NCI-H510A treated with DMSO at 0.1 percent for 48 hours (cell line): ENCODE measurements at places on chromosomes 12 and 14.

GRCh38 chr12:8905546-8905945 lies 8.8 kb upstream of the PHC1 start:
- no peak for DNase-seq

DNA sequence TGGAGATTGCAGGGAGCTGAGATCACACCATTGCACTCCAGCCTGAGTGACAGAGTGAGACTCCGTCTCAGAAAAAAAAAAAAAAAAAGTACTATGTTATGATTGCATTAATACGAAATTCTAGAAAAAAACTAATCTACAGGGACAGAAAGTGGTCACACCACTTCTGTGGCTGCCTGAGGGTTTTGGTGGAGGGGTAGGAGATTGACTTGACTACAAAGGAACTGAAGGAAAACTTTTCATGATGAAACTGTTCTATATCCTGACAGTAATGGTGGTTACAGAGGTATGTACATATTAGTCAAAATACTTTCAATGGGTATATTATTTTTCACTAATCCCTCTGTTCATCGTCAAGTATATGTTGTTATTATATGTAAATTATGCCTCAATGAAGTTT lies 42.1 kb downstream of the FOXN3 start:
- no peak for DNase-seq

GRCh38 chr14:93010522-93011140 lies 87.7 kb downstream of the CHGA start:
- peak; percentile 92 for DNase-seq

DNA sequence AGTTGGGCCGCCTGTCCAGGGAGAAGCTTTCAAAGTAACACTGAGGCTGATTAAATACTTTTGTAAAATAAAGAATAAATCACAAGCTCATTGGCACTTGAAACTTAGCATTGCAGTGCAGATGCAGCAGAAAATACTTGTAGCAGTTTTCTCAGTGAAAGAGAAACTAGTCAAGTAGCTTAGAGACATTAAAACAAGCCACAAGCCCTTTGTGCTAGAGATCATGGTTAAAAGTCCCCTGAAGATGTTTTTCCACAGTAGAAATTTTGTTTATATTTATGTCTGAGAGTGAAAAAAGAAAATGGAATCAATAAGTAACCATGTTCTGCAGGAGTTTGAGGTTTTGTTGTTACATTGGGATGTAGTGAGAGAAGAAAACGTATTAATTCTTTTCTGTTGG lies 5.9 kb downstream of the PSEN1 start:
- DNase-seq, result no peak

DNA sequence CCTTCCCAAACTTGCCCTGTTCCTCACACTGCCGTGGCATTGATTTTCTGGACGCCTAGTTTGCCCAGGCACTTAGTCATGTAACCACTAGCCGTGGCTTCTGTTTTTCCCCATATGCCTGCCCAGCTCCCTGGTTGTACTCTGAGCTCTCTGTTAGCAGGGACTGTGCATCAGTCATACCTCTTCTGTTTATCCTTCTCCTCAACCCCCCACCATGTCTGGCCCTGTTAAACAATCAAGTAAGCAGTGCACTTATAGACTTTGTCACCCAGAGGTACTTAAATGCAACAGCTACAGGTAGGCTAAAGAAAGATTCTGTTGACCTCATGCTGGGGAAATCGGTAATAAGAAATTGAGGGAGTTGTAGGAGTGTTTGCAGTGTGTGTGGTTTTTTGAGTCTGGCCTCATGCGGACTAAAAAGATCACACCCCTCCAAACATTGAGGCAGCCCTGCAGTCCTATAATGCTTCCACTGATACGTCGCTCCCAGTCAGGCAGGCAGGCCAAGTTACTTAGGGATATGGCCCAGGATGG lies 17.0 kb downstream of the UBE3B start:
- no peak for DNase-seq

DNA sequence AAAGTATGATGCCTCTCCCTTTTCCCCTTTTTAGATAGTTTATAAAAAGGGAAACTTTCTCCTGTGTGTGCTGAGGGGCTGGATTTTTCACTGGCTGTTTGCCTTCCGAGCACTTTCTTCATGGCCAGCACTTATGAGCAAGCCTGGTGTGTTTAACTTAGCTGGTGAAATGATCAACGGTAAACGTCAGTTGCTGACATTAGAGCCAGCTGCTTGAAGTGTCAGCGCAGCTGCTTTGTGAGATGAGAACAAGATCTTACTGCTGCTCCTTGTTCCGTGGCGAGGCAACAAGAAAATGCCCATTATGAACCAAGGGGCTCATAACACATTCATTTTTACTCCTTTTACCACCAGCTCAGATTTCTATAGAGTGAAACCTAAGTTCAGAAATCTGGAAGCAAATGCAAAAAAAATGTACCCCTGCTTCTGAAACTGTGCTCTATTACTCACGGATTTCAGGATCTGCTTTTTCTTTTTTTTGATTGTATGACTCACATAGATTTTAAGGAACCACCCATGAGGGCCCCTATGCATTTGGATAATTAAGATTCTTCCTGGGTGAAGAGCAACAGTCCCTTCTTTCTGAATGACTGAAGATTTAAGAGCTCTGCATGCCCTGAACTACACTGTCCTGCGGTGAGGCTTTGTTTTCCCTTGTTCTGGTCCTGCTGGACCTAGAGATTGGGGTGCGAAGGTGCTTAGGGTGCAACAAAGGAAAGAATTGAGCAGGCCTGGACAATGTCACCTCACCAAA lies 74.3 kb upstream of the CPM start:
- DNase-seq, result peak; percentile 81

- no peak for DNase-seq
Observed at GRCh38 chr12:1993341-1993740, 10.9 kb downstream of the DCP1B start.

DNA sequence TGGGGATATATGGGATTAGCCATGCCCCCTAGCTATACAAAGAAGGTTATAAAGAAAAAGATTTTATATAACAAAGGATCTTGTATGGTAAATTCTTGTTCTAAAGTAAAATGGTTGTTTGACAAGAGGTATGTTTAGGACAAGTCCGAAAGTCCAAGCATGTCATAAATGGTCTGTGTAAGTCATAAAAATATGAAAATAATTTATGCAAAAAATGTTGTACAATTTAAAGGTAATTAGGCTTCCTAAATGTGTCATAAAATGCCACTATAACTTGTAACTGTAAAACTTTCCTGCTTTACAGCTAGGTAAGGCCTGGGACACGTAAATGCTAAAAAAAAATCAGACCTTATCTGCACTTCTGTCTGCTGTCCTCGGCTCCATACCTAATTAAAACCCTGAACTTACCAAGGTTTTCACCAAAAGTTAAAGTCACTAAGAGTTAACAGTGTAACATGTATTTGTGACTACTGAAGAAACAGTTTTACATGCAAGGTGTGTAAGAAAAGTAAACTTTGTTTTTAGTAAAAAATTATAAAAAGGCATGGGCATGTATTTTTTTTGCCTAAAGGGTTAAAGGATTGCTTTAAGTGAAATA lies 110.0 kb upstream of the RESF1 start:
- DNase-seq, result no peak

DNA sequence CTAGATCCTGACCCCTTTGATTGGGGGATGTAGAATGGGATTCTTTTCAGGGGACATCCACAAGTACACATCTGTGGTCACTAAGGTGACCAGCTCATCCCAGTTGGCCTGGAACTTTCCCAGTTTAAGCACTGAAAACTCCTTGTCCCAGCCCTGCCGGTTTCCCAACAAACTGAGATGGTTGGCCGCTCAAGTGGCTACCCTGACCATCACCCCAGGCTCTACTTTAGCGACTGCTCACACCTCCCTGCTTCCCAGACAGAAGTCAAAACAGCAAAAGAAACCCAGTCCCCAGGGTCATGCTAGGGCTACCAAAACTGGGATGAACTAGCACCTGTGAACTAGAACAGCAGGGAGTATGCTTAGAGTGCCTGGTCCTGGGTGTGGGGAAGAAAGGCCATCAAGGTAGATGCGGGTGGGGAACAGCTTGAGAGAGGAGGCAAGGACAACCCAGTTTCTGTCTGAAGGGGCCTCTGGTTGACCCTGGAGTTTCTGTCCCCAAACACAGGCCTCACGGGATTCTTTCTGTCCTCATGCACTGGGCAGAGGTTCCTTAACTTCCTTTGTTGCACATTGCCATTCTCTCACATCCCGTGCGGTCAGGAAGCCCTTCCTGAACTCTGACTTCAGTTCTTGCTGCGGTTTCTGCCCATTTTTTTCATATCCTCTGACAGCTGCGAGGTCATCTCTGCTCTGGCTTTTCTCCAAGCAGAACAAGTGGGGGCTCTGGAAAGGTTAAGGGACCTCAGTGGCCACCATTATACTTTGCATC lies 1.6 kb downstream of the LTB4R start:
- no peak for DNase-seq

- DNase-seq, result peak; percentile 29
Observed at GRCh38 chr12:97960741-97961608, 498.4 kb downstream of the RMST start.

DNA sequence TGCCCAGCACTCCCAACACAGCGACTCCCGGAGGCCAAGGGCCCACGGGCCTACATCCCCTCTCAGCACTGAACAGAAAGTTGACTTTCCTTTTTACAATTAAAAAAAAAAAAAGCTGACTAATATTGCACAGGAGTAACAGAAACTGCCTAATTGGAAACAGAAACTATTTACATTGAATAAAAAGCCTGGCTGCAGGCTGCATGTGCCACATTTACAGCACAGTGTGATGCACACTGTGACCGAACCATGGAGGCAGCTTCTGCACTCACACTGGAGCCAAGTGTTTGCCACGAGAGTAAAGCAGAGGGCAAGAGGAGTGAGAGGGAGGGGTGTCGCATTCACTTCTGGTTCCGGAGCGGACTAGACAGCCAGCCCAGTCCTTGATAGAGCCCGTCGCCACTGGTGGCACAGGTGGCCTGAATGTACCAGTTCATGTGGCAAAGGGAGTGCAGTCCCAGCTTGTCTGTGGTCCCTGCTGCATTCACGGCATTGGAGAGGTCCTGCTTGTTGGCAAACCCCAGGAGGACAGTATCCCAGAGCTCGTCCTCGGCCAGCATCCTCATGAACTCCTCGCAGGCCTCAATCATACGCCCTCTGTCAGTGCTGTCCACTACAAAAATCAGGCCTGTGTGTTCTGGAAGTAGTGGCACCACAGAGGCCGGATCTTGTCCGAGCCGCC lies 59.2 kb downstream of the SPPL3 start:
- DNase-seq, result no peak

- no peak for DNase-seq
Observed at GRCh38 chr12:32353540-32353939, 45.8 kb upstream of the FGD4 start.

GRCh38 chr12:87051621-87052020 lies 795.4 kb upstream of the MGAT4C start:
- DNase-seq, result no peak

GRCh38 chr14:26180221-26180620 lies 417.6 kb downstream of the NOVA1 start:
- no peak for DNase-seq

DNA sequence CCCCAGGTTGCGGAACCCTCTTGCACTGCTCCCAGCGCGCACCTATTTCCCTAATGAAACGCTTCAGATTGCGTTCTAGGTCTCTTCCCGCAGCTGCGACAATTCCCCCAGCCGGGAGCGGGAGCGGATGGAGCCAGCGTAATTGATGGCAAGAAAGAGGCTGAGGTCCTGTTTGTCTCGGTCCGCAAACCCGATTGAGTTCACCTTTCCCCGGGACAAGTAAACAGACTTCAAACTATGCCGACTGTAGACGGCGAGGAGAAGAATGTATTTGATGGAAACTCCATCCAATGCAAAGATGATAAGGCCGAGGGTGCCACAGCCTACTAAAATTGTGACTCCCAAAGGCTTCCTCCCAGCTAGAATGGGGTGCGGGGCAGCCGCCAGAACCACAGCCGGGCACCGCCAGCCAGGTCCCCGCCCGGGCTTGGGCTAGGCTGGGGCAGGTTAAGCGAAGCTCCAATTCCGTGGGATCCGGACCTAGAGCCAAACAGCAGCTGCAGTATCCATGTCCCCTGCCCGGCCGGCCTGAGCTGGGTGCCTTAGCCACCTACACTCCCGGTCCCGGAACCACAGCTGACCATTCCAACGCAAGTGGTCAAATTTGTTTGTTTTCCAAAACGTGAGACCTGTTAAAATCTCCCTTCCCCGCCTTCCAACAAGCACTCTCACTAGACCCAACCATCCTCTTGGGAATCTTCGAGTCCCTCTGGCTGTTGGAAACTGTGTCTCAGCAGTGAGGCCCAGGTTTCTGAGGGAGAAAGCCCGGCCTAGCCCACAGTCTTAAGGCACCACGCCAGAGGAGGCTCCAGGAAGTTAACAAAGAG lies 5.5 kb downstream of the NKX2-1 start:
- DNase-seq, result peak; percentile 87

DNA sequence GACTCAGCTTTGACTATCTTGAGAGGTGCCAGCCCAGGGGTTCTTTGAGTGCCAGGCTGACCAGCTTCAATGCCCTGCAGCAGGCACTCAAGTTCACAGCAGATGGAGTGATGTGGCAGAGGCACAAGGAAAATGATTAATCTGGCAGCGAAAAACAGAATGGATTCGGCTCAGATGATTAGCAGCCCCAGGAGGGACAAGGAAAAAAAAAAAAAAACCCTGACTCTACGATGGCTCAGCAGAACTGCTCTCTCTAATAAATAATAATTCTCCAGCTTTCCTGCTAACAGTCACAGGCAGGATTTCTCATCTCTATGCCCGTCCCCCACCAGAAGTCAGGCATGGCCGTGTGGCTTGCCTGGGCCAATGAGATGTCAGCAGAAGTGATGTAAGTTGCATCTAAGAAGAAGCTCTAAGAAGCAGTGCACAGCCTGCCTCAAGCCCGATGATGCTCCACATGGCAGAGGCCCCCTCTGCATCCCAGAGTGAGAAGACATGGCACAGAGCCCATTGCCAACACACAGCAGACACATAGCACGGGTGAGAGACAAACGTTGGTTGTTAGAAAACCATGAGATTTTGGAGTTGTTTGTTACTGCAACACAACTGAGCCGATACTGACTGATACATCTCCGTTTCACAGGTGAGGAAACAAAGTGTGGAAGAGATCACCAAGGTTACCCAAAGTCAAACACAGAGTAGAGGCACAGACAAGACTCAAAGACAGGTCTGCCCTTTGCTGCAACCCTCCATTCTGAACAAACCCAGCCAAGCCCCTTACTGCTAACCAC lies 111.0 kb downstream of the SCARB1 start:
- no peak for DNase-seq

DNA sequence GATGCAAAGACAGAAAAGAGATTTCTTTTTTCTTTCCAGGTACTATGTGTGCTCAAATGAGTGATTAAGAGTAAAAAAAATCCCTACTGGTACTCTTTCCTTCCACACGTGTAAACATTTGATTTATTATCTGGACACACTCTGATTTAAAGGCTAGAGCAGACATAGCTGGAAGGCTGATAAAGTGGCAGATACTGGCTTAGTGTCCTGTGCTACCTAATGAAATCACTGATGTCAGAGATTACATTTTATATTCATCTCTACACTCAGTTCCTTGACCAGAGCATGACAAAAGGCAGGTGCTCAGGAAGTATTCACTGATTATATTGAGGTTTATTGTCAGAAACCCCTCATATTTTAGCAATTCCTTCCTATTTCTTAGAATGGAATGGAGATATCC lies 136.6 kb upstream of the SLC38A2 start:
- DNase-seq, result no peak

DNA sequence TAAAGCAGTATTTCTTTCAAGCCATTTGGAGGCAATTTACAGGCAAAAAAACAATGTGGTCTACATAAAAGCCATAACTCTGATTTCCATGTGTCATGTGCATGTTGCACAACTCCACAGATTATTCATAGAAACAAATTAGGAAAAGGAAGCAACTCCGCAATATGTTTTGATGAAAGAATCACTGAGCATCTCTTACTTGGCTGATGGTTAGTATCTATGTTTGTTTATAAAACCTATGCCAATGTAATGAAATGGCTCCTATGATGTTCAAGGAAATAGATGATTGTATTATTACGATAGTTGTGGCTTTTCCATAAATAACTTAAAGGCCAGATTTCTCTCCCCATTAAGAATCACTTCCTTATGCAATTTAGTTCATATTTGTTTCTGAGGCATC lies 373.7 kb downstream of the CCDC91 start:
- DNase-seq, result no peak
